CD4-positive, alpha-beta T cell treated with Interleukin-6 for 4 hours (primary cell): ENCODE measurements at places on chromosomes 6 and 20.

DNA sequence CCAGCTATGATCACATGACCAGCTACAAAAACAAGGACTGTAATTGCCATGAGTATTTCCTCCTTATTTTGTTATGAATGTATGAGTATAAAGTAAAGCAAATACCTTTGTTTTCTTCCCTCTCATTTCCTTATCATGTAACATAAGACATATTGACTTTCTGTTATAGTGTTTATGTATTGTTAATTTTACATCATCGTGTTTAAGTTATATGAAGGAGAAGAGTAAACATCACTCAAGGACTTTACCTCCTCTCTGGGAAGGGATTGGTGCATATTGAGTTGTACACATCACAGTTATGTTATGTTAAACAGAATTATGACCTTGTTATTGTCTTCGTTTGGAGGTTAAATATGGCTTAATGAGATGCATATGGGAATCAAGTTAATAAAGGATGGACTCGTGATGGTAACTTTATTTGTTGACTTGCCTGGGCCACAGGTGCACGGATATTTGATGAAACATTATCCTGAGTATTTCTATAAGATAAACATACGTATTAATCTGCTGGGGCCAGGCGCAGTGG, 57.3 kb upstream of the CNKSR3 start:
- DNase-seq = no peak

- DNase-seq = no peak
Measured at GRCh38 chr6:77425671-77426070, 37.6 kb downstream of the HTR1B start.

- no peak for DNase-seq
Measured at GRCh38 chr6:20669571-20670314, 135.5 kb downstream of the CDKAL1 start.

DNA sequence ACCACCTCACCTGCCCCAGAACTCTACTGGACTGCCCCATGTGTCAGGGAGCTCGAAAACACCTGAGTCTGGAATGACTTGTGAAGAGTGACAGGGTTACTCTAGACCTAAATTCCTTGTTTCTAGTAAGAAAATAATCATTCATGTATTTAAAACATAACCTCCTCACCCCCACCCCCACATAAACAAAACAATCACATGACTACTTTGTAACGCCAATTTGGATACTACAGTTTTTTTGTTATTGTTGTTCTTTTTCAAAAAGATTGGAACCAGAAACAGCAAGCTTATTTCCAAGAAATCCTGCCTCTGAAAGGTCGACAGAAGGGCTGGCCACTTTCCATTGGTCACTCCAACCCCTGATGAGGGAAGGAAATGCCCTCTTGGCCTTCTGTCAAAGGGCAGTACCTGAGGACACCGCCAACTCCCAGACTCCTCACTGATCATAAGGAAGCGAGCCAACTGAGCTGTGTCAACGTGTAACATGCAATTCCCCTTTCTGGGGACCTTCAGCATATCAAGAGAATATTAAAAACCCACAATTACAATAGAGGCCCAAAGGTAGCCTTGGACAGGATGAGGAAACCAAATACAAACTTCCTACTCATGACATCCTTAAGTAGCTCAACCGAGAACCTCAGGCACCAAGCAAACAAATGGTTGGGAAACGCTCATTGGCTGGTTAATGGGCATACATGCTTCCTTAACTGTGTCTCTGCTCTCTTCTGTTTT, 2.6 kb downstream of the MCUR1 start:
- no peak for DNase-seq

- no peak for DNase-seq
Measured at GRCh38 chr6:87407561-87407900, 241 bp upstream of the CFAP206 start.

GRCh38 chr20:35636095-35636494, 20.5 kb downstream of the SPAG4 start:
- DNase-seq = no peak

DNA sequence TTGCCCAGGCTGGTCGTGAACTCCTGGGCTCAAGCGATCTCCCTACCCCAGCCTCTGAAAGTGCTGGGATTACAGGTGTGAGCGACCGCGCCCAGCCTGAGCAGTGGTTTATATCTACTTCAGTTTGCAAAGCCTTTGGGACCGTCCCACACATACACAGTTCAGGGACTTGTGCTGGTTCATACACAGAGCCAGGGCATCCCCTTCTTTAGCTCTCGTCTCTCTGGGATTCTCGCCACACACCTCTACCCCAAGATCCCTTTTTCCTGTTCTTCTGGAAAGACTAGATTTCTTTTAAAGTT, 12.5 kb downstream of the CAP2 start:
- no peak for DNase-seq

DNA sequence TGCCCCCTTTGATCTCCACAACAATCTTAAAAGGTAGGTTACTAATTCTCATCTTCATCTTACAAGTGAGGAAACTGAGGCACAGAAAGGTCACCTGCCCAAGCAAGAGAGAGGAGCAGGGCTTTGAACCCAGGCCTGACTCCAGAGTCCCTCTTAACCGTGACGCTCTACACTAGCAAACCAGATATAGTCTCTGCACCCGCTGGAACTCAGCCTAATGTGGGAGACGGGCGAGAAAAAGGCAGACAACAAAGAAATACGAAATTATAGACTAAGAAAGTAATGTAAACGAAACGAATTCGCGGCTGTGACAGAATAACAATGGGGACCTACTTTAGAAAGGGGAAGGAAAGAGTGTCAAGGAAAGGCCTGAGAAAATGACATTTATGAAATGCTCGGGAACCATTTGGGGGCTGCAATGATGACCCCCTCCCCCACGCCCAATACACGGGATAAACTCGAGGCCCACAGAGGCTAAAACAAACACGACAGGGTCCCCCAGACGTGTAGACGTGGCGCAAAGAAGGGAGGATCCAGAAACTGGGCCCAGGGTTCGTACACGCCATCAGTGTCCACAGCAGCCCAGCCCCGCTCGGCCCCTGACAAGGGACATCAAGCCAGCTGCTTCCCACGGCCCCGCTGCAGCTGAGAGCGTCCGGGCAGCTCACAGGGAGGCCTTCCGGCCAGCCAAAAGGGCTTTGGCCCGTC, 637 bp downstream of the TRPC4AP start:
- DNase-seq = no peak

- no peak for DNase-seq
Measured at GRCh38 chr6:106556368-106556960, 72.8 kb downstream of the RTN4IP1 start.

- DNase-seq = no peak
Measured at GRCh38 chr6:47277702-47278101, 32.0 kb downstream of the TNFRSF21 start.

- no peak for DNase-seq
Measured at GRCh38 chr6:250676-251075, 41.6 kb upstream of the DUSP22 start.

DNA sequence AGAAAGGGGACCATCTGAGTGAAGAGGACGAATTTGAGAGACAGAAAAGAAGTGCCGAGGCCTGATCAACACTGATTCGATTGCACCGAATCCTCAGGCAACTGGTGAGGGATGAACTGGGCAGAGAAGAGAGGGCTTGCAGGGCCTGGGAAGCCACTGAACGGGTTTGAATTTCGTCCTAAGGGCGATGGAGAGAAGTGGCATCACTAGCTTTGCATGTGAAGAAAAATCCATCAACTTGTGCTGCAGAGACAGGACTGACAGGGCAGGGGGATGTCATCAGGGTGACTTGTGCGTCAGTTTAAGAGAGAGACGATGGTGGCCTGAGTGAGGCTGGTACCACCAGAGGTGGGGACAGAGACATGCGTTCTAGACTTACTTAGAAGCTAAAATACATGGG, 73.7 kb upstream of the SLC22A23 start:
- DNase-seq = no peak

DNA sequence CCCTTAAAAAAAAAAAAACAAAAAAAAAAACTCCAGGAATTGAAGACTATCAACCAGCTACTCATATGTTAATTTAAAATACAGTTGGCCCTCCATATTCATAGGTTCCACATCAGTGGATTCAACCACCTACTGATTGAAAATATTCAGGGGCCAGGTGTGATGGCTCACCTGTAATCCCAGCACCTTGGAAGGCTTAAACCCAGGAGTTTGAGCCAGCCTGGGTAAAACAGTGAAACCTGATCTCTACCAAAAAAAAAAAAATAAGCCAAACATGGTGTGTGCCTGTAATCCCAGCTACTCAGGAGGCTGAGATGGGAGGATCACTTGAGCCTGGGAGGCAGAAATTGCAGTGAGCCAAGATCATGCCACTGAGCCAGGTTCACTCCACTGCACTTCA, 72.4 kb upstream of the SMIM8 start:
- DNase-seq = no peak

DNA sequence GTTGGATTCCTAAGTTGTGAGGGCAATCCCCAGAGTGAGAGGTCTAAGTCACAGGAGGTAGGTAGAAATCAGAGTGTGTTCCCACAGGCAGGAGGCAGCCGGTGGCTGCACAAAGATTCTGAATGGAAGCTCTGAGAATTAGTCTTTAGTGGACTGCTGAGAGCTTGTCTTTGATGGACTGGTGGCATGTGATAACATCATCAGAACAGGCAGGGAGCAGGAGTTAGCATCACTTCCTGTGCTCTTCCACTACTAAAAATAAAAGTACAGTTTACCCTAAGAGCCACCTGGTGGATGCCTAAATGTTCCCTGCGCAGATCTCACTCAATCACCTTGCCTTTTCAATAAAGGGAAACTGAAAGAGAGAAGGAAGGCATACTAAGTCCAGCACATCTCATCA, 294.6 kb upstream of the POU3F2 start:
- DNase-seq = no peak

- no peak for DNase-seq
Measured at GRCh38 chr6:131828951-131829350, 21.1 kb downstream of the ENPP1 start.

GRCh38 chr20:34536798-34537394, 20.7 kb downstream of the DYNLRB1 start:
- DNase-seq = peak; percentile 54

- DNase-seq = peak; percentile 85
Measured at GRCh38 chr20:50794846-50795634, at the start of gene BCAS4. BCAS4 (plus strand) TSS chr20:50795061; CDS start chr20:50795084, 23 bp downstream.

- no peak for DNase-seq
Measured at GRCh38 chr6:119186490-119186889, 108.0 kb upstream of the FAM184A start.

- DNase-seq = no peak
Measured at GRCh38 chr6:6037179-6037578, 30.5 kb upstream of the NRN1 start.
